Bronchial epithelial cell (primary cell): ENCODE measurements at places on chromosomes 1 and 21. TPM values are rescaled to one million over a fixed set of nuclear protein-coding genes. Genes with fewer than 3 reads are reported as not detected.

The KRTAP12-2 gene
- not detected in 2 replicates for total RNA-seq

The NID1 gene
- total RNA-seq = 0.13 and 1.3 TPM in 2 replicates

The C1orf115 gene
- 1.3 and 2.8 TPM in 2 replicates for total RNA-seq

The PLXNA2 gene
- 9.0 and 10.0 TPM in 2 replicates for total RNA-seq

The WNT3A gene
- not detected in 2 replicates for total RNA-seq

The ST6GALNAC5 gene
- 0.26 and 2.3 TPM in 2 replicates for total RNA-seq

The HAO2 gene
- 0.13 TPM in 1 of 2 replicates, not detected in the other for total RNA-seq

The ATP6V1G3 gene
- total RNA-seq = not detected in 2 replicates

The RBM34 gene
- total RNA-seq = 60.6 and 63.4 TPM in 2 replicates

The CACNA1S gene
- not detected in 2 replicates for total RNA-seq

The GSTM1 gene
- total RNA-seq = 0.90 and 2.6 TPM in 2 replicates

The OPTC gene
- not detected in 2 replicates for total RNA-seq

The RHD gene
- total RNA-seq = not detected in 2 replicates

The KISS1 gene
- not detected in 2 replicates for total RNA-seq

The CLEC20A gene
- total RNA-seq = not detected in 2 replicates

The GBP2 gene
- total RNA-seq = 0.79 and 1.8 TPM in 2 replicates

The KRTAP20-3 gene
- not detected in 2 replicates for total RNA-seq

The OR2T1 gene
- not detected in 2 replicates for total RNA-seq

The NCDN gene
- 8.7 and 10.0 TPM in 2 replicates for total RNA-seq

The LEFTY2 gene
- total RNA-seq = not detected in 2 replicates

The ADAMTS1 gene
- total RNA-seq = 100 and 124 TPM in 2 replicates

The ERRFI1 gene
- total RNA-seq = 126 and 175 TPM in 2 replicates

The CLDN14 gene
- total RNA-seq = not detected in 2 replicates

The CYP2J2 gene
- 0.53 and 1.3 TPM in 2 replicates for total RNA-seq

The DCST1 gene
- not detected in 2 replicates for total RNA-seq

The FAM131C gene
- total RNA-seq = 0.53 and 0.77 TPM in 2 replicates

The TBX19 gene
- total RNA-seq = 0.51 and 0.79 TPM in 2 replicates

The SLC35F3 gene
- total RNA-seq = 0.13 and 0.79 TPM in 2 replicates

The UTS2 gene
- total RNA-seq = 0.26 TPM in 1 of 2 replicates, not detected in the other

The RAB42 gene
- not detected in 2 replicates for total RNA-seq

The PCSK9 gene
- 5.8 and 11.3 TPM in 2 replicates for total RNA-seq

The TTLL7 gene
- total RNA-seq = 0.79 and 1.2 TPM in 2 replicates

The ELAVL4 gene
- not detected in 2 replicates for total RNA-seq

The RAVER2 gene
- total RNA-seq = 5.3 and 6.4 TPM in 2 replicates

The MX2 gene
- total RNA-seq = 0.13 and 0.26 TPM in 2 replicates

The PSMA5 gene
- total RNA-seq = 31.0 and 42.9 TPM in 2 replicates

The MCOLN2 gene
- total RNA-seq = under 0.01 and 0.64 TPM in 2 replicates

The TCHH gene
- total RNA-seq = under 0.01 TPM in 2 replicates

The C4BPA gene
- total RNA-seq = not detected in 2 replicates

The OR2G2 gene
- not detected in 2 replicates for total RNA-seq

The MMEL1 gene
- total RNA-seq = 0.13 TPM in 1 of 2 replicates, not detected in the other

The PTGFR gene
- 0.13 and 0.26 TPM in 2 replicates for total RNA-seq

The MROH9 gene
- not detected in 2 replicates for total RNA-seq

The ZMYND12 gene
- total RNA-seq = 0.26 and 0.90 TPM in 2 replicates

The LIN28A gene
- not detected in 2 replicates for total RNA-seq

The APCS gene
- total RNA-seq = not detected in 2 replicates

The CSTB gene
- 31.3 and 139 TPM in 2 replicates for total RNA-seq

The POU3F1 gene
- under 0.01 and 0.13 TPM in 2 replicates for total RNA-seq

The TMOD4 gene
- total RNA-seq = not detected in 2 replicates

The AMY1B gene
- not detected in 2 replicates for total RNA-seq

The RIMKLA gene
- under 0.01 TPM in 1 of 2 replicates, not detected in the other for total RNA-seq

The CALML6 gene
- total RNA-seq = under 0.01 and 0.77 TPM in 2 replicates

The HFM1 gene
- total RNA-seq = not detected in 2 replicates

The VPS72 gene
- total RNA-seq = 64.2 and 69.4 TPM in 2 replicates

The SERPINC1 gene
- total RNA-seq = not detected in 2 replicates

The ZFP69 gene
- 1.9 and 2.1 TPM in 2 replicates for total RNA-seq

The S100B gene
- not detected in 2 replicates for total RNA-seq

The LCE2B gene
- total RNA-seq = not detected in 2 replicates
